Kidney capillary endothelial cell (primary cell): ENCODE measurements at places on chromosomes 16 and 17.

DNA sequence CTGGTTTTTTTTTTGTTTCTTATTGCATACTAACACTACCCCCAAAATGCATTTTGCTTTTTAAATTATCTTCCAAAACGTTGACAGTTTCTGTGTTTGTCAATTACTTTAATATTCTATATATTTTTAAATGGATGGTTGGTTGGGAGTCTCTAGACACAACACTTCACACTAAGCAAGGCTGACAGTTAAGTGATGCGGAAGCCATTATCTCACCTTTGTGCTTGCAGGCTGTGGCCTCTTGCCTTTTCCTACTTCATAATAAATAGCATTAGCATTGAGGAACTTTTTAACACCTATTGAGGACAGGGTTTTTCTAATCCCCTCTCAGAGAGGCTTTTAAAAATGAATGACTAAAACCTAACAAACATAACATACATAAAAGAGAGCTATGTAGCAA is 280.8 kb upstream of the TBX2 start:
- DNase-seq: no peak

GRCh38 chr17:30796016-30796415 is 28.5 kb downstream of the CRLF3 start:
- DNase-seq: no peak

DNA sequence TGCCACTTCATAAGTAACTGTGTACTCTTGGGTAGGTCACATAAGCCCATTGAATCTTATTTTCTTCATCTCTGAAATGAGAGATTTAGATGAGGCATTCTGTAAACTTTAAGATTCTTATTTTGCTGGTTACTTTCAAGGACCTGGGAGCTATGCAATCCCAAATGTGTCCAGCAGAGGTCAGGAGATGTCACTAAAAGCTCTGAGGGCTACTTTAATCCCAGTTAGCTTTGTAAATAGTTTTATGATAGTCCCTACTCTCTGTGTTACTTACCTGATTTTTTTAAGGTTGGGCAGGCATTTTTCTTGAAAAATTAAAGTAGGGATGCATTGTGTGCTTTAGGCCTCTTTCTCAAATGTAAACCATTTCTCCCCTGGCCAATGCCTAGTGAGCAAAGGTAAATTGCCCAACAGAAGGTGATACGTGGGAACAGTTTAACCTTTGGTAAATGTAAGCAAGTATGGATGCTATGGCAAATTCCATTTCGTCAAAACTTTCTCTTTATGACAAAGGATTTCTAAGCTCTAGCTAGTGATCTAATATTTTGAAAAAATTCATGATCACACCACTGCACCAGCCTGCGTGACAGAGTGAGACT is 57.1 kb upstream of the WSB1 start:
- peak; percentile 59 for DNase-seq

- no peak for DNase-seq
Observed at GRCh38 chr17:29655323-29655722, 32.6 kb upstream of the CORO6 start.

GRCh38 chr17:13750816-13751793 is 149.4 kb upstream of the HS3ST3A1 start:
- no peak for DNase-seq

DNA sequence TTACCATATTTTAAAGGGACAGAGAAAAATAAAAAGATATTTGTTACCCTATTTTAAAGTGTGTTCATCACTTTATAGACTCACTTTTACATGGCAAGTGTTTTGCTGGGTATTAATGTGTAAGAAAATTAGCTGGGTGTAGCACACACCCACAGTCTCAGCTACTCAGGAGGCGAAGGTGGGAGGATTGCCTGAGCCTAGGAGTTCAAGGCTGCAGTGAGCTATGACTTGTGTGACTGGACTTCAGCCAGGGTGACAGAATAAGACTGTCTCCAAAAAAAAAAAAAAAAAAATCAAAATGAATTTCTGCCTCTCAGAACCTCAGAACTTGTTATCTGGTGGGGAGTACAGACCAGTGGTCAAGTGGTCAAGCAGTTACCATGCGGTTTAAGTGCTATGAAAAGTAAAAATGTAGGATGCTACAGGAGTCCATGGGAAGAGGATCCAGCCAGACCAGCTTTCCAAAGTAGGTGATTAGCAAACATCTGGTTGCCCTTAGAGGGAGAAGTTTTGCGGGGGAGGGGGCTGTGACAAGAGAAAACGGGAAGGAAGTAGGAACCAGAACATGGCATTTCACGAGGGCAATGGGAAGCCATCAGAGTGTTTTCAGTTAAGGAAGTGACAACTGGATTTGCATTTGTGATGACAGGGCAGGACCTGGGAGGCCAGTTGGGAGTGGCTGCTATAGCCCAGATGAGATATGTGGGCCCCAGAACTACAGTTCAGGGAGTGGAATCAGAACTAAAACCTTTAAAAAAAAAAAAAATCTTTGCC is 13.9 kb downstream of the CNEP1R1 start:
- DNase-seq: no peak

DNA sequence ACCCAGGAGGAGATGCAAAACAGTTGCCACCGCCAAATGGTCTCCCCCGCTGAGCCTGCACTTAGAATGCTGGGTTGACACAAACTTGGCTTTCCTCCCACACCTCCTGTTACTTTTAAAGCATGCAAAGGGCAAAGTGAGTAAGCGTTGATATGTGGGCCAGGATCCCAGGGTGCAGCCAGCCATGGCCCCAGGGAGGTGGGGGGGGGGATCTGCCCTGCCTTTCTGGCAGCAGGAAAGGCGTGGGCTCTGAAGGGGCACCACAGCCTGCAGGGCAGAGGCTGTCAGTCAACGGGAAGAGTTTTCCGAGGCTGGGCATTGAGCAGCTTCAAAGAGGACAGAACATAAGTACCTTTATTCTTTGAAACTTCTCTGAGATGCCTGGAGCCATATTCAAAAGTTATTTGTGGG is 142.3 kb downstream of the ABCC12 start:
- DNase-seq: no peak

GRCh38 chr16:50102051-50102746 is 36.4 kb downstream of the HEATR3 start:
- no peak for DNase-seq

- DNase-seq: no peak
Observed at GRCh38 chr16:85656351-85657266, 32.1 kb downstream of the GINS2 start.

- no peak for DNase-seq
Observed at GRCh38 chr16:73083271-73083670, 35.3 kb upstream of the ZFHX3 start.

- no peak for DNase-seq
Observed at GRCh38 chr16:48547530-48547929, 62.5 kb downstream of the N4BP1 start.

DNA sequence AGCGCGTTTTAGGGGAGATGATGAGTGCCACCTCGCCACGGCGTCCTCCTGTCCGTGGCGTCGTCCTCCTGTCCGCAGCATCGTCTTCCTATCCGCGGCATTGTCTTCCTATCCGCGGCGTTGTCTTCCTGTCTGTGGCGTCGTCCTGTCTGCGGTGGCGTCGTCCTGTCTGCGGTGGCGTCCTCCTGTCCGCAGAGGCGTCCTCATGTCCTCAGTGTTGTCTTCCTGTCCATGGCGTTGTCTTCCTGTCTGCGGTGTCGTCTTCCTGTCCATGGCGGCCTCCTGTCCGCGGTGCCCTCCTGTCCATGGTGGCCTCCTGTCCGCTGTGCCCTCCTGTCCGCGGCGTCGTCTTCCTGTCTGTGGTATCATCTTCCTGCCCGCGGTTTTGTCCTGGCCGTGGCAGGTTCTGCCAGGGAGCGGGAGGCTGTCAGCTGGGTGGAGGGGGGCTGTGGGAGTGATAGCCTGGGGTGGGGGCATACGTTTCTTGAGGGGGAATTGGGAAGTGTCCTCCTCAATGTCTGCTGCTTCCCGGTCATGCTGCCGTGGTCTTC is 30.9 kb downstream of the TBCD start:
- DNase-seq: peak; percentile 69

GRCh38 chr16:72094266-72094610 is 591 bp downstream of the DHX38 start:
- DNase-seq: no peak

DNA sequence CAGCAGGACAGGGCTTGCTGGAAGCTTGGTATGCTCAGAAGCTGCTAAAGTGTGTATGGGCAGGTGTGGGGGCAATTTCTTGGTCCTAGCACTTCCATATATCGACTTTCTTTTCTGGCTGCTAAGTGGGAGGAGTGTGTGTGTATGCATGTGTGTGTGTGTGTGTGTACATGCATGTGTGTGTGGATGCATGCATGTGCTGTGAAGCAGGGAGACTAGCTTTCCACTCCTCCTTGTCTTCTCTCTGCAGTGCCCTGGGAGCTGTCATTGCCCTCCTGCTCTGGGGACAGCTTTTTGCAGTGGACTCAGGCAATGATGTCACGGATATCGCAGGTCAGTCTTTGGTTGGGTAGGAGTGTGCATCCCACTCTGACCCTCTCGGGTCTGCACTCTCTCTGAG is 1.6 kb downstream of the HP start:
- DNase-seq: no peak

DNA sequence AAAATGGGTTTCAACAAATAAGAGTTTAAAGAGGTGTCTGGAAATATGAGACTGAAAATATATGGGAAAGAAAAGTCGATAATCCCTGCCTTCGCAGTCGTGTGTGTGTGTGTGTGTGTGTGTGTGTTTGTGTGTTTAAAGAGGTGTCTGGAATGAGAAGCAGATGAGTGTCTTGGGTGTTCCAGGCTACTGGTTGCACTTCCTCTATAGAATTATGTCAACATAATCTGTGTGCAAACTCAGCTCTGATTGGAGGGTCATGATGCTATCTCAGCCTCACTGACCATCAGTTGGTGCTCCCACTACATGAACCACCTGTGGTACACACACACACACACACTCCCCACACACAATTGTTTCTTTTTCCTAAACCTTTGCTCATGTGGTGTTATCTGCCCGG is 347.3 kb downstream of the NPIPA8 start:
- no peak for DNase-seq

DNA sequence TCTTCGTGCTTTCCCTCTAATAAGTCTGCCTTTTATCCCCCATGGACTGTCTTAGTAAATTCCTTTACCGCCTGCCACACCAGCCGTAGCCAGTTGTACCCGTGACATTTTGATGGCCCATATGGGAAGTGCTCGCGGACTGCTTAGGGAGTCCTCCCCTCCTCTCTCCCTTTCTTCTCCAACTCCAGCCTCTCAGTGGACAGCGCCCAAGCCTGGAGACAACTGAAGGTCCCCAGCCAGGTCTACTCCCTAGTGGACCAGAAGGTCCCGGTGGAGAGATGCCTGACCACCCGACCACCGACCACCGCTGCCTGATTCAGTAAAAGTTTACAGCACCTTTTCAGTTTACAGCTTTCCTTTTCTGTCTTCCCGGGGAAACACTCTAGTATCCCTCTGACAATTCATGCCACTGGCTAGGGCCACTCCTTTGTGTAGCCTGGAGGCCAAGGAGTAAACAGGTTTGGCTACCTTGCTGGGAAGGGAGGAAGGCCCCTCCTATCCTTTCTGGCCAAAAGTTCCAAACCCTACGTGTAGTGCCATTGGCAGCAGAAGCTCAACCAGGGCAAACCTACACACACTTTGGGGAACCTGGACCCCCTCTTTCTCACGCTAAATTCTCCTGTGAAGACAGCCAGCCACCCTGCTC is 18.0 kb downstream of the CTRB2 start:
- no peak for DNase-seq

- no peak for DNase-seq
Observed at GRCh38 chr16:10145542-10146035, 36.6 kb downstream of the GRIN2A start.

DNA sequence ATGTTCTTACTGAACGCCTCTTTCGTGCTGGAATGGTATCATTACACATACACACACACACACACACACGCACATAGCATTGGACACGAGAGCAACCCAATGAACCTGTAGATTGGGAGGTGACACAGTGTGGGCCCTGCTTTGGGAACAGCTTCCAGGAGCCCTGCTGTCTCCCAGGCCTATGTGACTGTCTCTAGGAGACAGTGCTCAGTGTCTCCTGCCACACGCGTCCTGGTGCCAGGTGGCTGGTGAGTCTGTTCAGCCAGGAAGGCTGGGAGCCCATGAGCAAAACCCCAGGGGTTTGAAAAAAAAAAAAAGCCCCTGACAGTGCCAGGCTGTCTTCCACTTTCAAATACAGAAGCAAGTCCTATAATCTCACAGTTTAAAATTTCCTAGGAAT is 2.4 kb upstream of the SPOP start:
- DNase-seq: no peak

GRCh38 chr17:60468371-60468770 is 46.1 kb downstream of the CHCT1 start:
- no peak for DNase-seq

DNA sequence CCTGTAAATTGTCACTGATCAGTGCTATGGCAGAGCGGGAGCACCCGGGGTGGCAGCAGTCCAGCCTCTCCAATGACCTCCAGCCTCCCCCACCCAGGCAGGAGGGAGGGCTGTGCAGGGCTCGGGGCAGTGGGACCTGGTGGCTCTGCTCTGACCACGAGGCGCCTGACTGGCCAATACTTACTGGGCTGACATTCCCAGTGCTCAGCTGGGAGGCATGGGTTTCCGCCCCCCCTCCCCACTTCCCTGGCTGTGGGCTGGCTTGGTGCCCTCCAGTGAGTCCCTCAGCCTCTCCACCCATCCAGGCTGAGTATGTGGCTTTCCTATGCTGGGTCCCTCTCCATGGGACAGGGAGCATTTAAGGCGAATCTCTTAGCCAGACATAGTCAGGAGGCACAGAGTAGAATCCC is 2.7 kb downstream of the SOCS3 start:
- DNase-seq: no peak

- DNase-seq: no peak
Observed at GRCh38 chr16:88375236-88375975, 7.4 kb upstream of the ZNF469 start.

DNA sequence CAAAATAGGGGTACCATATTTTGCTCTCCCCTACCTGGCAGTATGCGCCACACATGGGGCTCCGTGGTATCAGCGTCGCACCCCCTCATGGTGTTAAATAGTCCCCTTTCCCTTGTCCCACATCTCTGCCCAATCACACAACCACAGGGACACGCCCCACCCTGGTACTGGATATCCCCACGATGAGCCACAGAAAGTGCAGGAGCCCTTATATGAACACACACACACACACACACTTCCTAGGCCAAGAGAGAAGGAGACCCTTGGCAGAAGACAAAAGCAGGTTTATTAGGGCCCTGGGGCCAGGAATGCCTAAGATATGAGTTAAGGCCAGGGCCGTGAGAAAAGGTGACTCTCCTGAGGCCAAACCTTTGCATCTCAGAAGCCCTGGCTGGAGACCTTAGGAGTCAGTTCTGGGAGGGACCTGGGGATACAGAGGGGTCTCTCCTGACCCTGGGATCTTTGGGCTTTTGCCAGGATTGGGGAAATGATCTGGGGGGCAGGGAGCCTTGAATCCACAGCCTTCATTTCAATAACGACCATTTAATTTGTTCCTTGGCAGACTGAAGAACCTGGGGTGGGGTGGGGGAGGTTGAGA is 11.6 kb downstream of the COPZ2 start:
- DNase-seq: no peak

- no peak for DNase-seq
Observed at GRCh38 chr17:6641247-6641863, 495 bp downstream of the TXNDC17 start.

- DNase-seq: no peak
Observed at GRCh38 chr16:11340710-11341109, 4.5 kb upstream of the RMI2 start.

- DNase-seq: no peak
Observed at GRCh38 chr17:11950771-11951519, 46.3 kb downstream of the ZNF18 start.

GRCh38 chr17:50051082-50051576 is 4.8 kb upstream of the ITGA3 start:
- peak; percentile 78 for DNase-seq

- no peak for DNase-seq
Observed at GRCh38 chr17:57919918-57920317, 35.3 kb downstream of the CUEDC1 start.
